ENCODE measurements at places on chromosomes 6 and 20.

- no peak for DNase-seq
Observed at GRCh38 chr20:18613553-18613952, 25.7 kb downstream of the DTD1 start.

- DNase-seq: no peak
Observed at GRCh38 chr6:121652726-121653623, 217.5 kb downstream of the GJA1 start.

GRCh38 chr20:63186084-63186483 is 29.8 kb downstream of the YTHDF1 start:
- DNase-seq: no peak

DNA sequence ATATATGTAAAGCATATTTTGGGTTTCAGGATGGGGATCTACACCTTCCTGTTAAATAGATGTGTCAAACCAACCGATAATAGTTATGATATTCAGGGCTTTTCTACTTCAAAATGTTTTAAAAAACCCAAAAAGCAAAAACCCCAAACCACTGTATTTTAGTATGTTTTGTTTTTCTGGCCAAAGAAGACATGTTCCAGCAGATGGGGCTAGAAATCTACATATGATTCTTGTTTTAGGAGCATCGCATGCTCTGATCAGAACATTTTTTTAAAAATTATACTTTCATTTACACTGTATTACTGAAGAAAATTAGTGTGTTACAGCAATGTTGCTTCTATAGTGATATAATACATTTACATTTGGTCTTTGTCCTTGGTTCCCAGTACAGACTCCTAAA is 11.0 kb downstream of the RMND1 start:
- DNase-seq: no peak

DNA sequence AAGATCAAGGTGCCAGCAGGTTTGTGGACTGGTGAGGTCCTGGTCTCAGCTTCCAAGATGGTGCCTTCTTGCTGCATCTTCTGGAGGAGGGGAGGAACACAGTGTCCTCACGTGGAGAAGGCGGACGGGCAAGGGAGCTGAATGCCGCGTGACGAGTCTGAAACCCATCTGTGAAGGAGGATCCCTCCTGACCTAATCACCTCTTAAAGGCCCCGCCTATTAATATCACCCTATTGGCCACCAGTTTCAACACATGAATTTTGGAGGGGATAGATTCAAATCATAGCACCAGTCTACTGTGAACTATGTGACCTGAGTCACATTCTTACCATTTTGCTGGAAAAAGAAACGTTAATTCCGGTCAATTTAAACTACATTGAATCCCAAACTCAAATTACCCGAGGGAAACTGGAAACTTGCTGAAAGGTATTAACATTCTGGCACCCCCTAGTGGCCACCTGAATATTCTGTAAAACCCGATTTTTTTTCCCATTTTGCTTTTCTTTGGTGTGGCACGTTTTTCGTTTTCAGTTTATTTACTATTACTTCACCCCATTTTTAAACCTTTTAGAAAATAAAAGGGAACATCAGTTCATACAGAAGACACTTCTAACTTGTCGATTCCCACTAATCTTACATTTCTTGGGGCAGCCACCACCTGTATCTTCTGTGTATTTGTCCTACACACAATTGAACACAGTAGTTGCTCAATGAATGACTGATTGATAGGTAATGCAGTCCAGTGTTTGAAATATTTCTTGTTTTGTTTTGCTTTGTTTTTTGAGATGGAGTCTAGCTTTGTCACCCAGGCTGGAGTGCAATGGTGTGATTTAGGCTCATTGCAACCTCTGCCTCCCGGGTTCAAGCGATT is 17.9 kb upstream of the CCDC170 start:
- no peak for DNase-seq

GRCh38 chr6:22558288-22558882 is 11.0 kb upstream of the HDGFL1 start:
- DNase-seq: no peak

DNA sequence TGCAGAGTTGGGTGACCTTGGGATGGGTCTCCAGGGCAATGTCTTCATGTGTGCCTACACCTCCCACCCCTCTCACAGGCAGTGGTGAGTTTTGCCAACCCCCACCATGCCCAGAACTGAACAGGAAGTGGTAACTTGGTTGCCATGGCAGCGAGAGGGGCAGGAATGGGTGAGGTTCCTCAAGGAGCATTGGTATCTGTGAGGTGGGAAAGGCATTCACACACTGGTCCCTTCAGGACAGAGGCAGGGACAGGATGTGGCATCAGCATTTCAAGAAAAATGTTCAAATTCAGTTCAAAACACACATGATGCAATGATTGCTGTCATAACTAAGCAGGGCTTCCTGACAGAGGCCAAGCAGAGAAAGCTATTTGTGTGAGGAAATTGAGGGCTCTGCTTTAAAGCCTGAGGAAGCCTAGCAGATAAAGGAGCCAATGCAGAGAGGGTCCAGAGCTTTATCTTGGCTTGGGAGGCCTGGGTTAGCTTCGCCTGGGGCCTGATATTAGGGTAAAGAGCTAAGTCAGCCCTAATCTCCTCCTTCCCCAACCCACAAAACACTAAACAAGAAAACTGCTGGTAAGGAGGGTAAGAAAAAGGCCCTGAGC is 551 bp downstream of the TREML2 start:
- peak; percentile 67 for DNase-seq

DNA sequence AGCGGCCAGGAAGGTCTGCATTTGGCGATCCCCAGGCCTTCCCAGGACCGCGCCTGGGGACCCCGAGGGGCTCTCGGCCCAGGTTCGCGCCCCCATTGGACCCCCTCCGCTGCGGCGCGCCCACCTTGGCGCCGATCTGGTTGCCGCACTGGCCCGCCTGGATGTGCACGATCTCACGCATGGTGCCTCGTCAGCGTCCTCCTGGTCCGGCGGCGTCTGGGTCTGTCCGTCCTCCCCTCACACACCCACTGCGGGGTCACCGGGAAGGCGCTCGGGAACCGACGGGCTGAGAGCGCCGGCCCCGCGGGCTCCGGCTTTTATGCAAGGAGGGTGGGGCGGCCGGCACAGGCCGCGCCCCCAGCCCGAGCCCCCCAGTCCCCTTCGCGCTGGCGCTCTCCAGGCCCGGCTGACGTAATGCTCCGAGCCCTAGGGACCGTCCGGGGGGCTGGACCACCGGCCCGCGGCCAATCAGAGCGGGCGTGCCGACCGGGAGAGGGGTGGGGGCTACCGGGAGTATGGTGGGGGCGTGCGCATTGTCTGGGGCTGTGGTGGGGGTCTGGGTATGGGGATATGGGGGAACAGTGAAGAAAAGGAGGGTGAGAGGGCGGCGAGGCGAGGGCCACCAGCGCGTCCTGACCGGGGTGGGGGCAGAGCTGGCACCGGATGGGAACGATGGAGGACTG is at the start of gene TUBB2B:
Gene TUBB2B (minus strand): TSS at position 291 of the 683 bp plus-strand sequence. CDS start 110 bp downstream, at position 181.
- DNase-seq: peak; percentile 44

DNA sequence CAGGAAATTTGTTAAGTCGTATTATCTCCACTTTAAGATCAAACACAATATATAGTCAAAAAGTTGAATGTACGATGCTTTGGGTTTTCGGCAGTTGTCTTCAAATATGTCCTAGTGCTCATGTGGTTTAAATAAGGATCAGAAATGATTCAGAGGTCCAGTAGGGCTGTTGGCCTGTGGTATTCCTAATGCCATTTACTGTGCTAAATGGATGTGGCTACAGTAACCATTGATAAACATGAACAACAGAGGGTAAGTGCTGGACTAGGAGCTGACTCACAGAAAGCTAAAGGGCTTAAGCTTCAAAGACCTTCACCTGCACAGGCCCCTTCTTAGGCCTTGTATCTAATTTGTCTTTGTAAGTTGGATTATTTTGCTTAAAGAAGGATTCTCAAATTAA is 80.5 kb upstream of the TPD52L1 start:
- no peak for DNase-seq

DNA sequence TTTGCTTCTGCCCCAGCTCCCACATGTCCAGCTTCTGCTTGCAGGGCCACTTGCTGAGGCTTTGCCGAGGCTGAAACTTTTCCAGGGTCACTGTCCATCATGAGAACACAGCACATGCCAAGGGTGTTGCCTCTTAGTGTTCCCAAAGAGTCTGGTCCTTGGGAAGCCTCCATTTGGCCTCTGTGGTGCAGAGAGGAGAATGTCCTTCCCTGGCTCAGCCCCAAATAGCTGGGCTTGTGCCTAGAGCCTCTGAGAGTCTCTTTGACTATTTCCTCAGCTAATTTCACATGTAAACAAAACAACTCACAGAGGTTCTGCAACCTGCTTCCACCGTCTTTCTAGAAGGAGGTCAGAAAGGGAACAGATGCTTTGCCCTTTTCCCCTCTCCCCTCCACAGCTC is 40.4 kb upstream of the RAB23 start:
- peak; percentile 84 for DNase-seq

- DNase-seq: no peak
Observed at GRCh38 chr6:3977875-3978711, 100.8 kb downstream of the FAM217A start.

DNA sequence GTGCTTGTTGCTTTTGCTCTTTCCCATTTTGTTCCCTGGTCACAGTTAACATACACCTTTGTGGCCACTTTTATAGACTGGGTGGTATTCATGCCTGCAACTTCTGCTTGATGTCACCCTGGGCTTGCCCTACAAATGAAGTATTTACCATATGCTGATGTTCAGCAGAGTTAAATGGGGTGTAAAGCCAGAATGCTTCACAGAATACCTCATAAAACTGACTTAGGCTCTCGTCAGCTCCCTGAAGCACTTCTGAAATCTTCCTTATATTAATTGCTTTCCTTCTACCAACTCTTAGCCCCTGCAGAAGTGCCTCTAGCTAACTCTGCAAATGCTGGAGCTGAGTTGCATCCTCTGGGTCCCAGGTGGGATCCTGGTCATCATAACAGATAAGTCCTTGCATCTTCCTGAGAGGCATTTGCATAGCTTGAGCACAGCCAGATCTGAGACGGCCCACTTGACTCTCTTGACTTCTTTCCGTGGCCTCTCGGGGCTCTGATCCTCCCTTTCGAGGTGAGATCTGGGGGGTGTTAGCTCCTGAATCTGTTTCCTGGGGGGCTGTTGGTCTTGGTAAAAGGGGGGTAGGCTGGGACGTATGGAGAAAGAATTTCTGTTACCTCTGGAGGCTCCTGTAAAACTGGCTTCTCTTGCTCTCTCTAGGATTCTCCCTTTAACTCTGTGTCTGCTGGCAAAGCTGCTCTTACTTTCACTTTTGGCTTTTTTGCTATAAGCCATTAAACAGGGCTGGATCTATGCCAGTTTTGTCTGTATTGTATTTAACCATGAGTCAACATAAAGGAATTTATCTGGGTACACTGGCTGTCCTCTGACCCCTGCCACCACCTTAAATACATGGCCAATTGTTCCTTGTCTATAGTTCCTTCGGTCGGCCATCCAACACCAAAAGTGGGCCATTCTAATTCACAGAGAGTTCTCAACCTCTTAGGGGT is 223.0 kb upstream of the SYNCRIP start:
- no peak for DNase-seq

DNA sequence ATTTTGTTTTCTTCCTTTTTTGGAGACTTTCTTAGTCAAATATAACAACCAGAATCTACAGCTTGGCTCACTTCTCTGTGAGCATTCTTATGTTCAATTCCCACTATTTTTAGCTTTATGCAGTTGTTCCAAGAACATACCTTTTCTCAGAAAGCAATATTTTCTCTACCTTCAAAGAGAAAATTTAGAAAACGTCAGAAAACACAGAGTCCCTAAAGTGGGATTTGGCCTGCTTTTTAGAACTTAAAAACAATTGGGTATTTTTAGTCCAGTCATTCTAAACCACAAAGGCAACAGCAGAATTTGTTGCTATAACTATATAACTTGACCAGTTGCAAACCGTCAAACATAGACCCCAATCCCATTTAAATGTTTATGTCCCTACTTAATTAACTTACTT is 133.1 kb downstream of the MOXD1 start:
- DNase-seq: no peak

DNA sequence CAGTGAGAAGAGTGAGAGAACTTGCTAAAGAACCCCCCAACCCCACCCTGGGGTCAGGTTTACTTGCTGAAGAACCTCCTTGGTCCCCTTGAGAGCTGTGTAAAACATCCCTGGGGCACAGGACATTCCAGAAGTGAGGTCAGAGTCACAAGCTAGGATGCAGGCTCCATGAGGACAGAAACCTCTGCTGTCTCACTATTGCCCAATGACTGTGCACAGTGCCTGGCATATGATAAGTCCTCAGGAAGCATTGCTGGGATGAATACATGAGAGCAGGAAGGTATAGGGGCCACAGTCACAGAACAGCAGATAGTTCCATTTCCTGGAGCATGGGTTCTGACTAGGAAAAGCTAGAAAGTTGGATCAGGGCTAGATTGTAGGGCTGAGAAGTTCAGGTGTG is 18.4 kb downstream of the NT5E start:
- no peak for DNase-seq

- no peak for DNase-seq
Observed at GRCh38 chr6:3510617-3511016, 53.8 kb upstream of the SLC22A23 start.

DNA sequence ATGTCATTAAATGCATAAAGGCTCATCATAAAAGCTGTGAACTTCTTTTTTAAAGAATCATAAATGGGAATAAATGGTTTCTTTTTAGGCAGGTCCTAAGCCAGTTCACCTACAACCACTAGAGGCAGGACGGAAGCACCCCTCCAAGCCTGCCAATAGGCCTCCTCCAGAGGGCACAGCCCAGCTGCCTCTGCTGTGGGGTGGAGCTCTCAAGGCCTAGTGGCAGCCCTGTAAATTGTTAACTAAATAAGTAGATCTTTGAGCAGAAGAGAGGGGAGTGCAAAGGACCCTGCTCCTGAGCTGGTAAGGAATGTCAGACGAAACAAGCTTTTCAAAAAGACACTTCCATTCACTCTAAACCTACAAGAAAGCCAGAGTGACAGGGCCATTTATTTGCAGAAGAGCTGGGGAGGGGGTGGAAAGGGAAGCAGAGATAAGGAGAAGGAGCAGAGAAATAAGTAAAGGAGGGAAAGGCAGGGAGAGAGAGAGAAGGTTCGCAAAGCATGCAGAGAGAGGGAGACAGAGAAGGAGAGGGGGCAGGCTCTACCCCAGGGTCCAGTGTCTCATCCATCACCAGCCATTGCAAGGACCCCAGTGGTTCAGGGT is 18.0 kb upstream of the MAFB start:
- DNase-seq: no peak

- DNase-seq: peak; percentile 22
Observed at GRCh38 chr6:170143401-170144150, 147.3 kb downstream of the DLL1 start.

GRCh38 chr6:41651962-41652657 is 13.8 kb downstream of the MDFI start:
- DNase-seq: peak; percentile 12

GRCh38 chr6:130783416-130784107 is 43.6 kb upstream of the SMLR1 start:
- DNase-seq: no peak

Measured in Right ventricle myocardium superior (tissue), 1 donor.